Anterior cingulate cortex (tissue), 58 donors: ENCODE measurements at places on chromosomes 11 and 22.

GRCh38 chr11:84714316-84714780, 912.8 kb downstream of the DLG2 start:
- no peak for DNase-seq

DNA sequence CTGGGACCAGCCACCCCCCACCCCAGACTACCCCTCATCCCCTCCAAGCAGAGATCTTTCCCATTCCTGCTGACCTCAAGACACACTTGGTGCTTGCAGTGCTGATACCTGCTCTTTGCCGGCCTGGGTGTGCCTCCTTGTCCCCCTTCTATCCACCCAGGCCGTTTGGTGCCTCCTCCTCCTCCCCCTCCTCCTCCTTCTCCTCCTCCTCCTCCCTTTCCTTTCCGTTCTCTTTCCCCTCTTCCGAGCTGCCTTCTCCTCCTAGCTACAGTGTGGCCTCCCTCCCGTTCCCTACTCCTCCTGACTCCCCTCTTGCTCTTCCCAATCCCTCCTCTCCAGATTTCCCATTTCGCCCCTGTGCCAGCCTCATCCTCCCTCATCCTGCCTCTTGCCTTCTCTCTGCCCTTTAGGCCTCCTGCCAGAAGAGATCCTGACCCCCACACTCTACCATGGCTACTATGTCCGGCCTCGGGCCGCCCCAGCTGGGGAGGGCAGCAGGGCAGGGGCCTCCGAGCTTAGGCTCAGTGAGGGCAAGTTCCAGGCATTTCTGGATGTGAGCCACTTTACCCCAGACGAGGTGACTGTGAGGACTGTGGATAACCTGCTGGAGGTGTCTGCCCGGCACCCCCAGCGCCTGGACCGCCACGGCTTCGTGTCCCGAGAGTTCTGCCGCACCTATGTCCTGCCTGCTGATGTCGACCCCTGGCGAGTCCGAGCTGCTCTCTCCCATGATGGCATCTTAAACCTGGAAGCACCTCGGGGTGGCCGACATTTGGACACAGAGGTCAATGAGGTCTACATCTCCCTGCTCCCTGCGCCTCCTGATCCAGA, 712 bp downstream of the HSPB2 start:
- peak; percentile 32 for DNase-seq

DNA sequence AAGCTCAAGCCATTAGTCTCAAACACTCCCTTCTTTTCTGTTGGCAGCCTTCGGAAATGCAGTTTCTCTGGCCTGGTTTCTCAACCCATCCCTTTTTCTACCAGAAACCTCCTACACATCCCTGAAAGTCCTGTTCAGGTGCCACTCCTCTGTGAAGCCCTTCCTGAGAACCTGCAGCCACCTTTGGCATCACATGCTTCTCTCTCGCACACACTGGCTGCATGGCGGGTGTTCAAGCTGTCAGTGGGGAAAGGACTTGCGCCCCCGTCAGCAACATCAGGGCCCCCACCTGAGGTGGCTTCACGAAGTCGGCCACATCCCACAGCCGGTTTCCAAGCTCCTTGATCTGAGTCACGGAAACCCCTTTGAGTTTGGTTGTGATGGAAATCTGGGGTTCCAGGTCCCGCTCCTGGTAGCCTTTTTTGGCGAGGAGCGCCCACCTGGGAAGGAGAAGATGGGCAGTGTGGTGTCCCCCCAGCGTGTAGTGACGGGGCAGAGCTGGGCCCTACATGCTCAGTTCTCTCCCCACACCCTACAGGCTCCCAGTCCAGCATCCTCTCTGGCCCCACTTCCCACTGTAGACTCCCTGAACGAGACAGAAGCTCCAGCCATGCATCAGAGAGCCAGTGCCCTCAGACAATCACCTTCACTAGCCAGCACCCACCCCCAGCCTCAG, 1.7 kb upstream of the LRRC74B start:
- DNase-seq = no peak

DNA sequence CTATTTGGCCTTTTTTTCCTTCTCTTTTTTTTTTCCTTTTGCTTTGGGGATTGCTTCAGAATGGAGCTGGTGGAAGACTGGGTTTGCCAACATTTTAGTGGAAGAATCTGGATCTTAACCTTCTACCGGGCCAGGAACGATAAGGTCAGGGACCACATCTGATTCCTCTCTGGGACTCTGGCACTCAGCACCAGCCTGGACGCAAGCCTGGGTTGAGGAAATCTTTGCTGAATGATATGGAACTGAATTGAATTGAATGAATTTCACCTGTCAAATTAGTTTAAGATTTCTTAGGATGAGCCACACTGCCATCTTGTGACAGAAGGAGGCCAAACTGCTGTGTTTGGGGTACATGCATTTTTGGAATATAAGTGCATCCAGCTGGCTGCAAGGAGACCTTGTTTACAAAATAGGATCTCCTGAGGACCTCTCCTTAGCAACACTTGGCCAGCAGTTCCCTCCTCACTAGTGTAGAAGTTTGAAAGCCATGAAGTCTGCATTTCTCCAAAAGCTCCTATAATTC, 30.4 kb downstream of the TPBGL start:
- DNase-seq = no peak

DNA sequence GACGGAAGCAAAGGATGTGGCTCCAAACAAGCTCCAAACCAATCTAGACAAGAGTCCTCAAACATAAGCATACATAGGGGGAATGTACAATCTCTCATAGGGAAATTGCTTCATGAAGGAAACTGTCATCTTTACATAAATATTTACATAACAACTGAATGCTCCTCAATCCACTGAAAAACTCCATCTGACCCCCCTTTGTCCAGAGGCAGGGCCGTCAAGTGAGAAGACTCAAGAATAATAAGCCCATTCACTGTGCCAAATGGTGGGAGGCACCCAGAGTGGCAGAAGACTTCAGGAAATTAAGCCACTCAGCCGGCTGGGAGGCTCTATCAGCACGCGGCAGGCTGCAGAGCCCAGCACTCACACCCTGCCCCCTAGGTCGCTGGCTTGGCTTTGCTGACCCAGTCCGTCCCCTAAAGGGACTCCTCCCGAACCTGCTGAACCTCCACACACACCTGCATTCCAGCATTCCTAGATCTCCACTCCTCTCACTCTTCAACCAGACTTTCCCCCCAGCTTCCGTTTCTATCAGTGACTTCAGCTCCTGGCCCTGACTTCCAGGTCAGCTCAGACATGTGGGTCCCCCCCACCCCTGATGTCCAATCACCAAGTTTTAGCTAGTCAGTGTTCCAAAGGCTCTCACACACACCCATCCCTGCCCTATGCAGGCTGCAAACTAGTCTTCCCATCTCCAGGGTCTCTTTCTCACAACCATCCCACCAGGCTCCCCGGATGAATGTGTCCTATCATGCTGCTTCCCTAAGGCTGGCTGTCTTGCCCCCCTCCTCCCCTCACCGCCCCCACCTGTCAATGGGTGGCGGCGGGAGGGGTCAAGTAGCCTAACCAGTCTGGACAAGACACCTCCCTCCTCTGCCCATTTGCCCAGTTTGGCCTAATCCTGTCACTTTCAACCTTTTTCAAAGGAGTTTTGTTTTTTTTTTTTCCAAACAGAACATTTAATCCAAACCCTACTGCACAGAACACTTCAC, 11.3 kb downstream of the VPS37C start:
- DNase-seq = no peak

- no peak for DNase-seq
These were observed 8.2 kb downstream of the DGCR8 start for GRCh38 chr22:20088263-20088648.

DNA sequence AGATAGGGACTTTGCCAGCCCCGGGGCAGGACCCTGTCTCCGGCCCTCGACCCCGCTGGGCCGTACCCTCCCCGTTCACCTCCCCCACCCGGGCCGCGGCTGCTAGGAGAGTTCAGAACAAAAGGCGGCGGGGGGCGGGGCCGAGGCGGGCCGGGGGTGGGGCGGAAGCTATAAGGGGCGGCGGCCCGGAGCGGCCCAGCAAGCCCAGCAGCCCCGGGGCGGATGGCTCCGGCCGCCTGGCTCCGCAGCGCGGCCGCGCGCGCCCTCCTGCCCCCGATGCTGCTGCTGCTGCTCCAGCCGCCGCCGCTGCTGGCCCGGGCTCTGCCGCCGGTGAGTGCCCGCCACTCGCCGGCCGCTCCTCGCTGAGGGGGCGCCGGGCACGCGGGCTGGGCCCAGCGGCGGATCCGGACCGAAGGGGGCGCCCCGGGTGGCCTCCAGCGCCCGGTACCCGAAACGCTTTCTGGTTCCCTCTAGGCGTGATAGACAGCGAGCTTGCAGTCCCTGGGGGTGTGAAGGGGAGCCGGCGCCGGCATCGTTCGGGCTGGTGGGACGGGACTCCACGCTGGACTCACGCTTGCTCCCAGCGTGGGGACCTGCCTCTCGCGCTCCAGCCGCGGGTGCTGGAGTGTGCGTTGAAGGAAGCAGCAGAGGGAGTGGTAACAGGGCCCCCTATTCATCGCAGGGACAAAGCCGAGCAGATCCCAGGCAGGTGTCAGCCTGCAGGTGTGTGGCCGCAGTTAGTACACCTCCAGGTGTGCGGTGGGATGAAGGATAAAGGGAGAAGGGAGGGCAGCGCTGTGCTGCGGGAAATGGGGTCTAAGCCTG, at the start of gene MMP11:
MMP11 (plus strand) TSS at position 201 of the 825 bp plus-strand sequence; CDS start at position 223, 22 bp downstream.
- no peak for DNase-seq
